CD4-positive, alpha-beta T cell treated with Interleukin-4 for 4 hours (primary cell): ENCODE measurements at places on chromosomes 16 and 17.

GRCh38 chr17:78831688-78832540 is 8.7 kb downstream of the USP36 start:
- no peak for DNase-seq

GRCh38 chr17:17810084-17810894 is 26.5 kb downstream of the SREBF1 start:
- DNase-seq, result no peak

GRCh38 chr16:1192384-1193073 is 32.5 kb downstream of the TPSG1 start:
- no peak for DNase-seq

GRCh38 chr17:41393826-41394225 is 3.6 kb downstream of the KRT31 start:
- DNase-seq, result no peak

DNA sequence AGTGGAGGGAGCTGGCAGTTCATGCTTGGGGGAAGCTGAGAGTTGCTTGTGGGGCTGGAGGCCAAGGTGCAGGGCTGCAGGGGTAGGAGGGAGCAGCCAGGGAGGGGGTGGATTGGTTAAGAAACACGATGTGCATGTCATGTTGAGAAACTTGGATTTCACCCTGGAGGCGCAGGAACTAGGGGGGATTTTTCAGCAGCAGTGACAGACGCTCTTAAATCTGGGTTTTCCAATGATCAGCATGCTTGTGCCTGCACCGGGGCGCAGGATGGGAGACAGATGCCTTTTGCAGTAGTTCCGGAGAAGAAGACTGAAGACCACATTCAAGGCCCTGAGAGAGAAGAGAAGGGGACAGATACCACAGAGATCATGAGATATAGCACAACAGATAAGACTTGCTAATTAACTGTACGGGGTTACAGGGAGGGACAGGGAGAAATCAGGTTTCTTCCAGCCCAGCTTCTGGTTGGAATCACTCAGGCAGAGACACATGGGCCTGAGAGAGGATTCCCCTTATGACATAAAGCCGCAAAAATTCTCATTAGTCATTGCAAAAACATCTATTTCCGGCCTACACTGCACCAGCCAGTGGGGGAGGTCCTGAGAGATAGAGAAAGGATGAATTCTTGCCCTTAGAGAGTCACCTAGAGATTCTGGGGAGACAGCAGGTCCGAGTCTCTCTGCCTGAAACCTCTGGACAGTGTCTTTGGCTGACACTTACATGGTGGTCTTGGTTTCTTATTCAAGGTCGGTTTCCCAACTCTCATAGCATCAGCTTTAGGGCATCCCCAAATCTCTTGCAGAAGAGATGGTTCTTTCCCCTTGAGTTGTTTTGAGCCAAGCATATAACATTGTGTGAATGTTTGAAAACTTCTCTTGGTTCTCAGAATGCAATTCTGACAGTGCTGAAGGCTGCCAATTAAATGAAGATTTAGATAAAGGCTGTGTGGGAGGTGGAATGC is 27.1 kb downstream of the CDH13 start:
- peak; percentile 83 for DNase-seq

GRCh38 chr16:62225675-62226074 is 189.4 kb upstream of the CDH8 start:
- no peak for DNase-seq

DNA sequence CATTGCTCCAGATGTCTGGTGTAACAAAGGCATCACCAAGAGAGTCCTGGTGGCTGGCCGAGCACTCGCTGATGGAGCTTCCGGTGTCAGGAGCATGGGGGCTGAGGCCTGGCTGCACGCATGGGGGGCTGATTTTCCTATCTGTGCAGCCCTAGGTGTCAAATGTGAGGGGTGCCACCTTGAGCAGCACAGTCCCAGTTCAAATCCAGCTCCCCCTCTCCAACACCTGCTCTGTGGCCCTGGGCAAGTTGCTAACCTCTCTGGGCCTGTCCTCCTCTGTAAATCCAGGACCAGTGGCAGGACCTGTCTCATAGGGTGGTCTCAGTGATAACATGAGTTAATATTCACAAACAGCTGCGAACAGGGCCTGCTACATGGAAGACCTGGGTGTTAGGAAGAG is 12.9 kb downstream of the ENPP7 start:
- DNase-seq, result no peak

DNA sequence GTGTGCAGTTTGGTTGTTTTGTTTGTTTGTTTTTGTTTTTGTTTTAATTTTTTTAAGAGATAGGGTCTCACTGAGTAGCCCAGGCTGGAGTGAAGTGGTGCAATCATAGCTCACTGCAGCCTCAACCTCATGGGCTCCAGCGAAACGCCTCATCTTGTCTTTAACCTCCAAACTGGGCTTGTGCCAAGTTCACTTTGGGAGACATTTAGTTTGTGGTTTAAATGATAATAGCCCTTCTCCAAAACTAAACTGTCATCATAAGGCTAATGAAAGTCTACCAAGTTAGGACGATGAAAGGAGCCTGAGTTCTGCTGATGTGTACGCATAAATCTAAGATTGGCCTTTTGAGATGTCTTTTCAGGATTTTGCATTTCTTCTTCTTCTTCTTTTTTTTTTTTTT is 6.5 kb upstream of the CARD14 start:
- no peak for DNase-seq
